GM12878 (cell line): ENCODE measurements at places on chromosomes 2 and 18.

- DNase-seq, result no peak
Measured at GRCh38 chr2:71358931-71359671, 27.5 kb downstream of the ZNF638 start.

DNA sequence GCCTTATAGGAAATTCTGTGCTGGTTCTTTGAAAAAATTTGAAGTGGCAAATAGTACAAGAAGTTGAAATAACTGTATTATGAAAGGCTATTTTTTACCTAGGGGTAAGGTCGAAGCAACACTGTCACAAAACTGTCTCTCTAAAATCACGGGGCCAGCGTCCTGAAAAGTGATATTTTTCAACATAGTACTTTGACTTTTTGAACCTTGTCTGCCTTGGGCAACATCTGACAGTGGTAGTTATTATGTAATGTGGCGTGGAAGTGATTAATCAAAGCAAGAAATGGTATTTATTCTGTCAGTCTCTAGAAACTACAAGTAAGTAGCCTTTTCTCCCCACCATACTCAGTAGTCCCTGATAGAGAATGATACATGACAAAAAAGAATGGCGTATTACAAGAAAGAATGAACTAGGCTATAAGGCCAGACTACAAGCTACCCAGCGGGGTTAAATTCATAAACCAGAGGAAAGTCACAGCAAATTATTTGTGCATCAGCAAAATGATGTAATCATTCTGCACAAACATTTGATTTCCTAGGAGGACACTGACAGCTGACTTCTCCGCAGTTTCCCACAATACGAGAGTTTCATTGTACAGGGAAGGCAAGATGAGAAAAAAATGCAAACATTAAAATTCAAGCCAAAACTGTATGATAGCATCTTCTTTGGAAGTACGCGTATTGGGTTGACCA is 9.8 kb downstream of the GEN1 start:
- DNase-seq, result no peak

DNA sequence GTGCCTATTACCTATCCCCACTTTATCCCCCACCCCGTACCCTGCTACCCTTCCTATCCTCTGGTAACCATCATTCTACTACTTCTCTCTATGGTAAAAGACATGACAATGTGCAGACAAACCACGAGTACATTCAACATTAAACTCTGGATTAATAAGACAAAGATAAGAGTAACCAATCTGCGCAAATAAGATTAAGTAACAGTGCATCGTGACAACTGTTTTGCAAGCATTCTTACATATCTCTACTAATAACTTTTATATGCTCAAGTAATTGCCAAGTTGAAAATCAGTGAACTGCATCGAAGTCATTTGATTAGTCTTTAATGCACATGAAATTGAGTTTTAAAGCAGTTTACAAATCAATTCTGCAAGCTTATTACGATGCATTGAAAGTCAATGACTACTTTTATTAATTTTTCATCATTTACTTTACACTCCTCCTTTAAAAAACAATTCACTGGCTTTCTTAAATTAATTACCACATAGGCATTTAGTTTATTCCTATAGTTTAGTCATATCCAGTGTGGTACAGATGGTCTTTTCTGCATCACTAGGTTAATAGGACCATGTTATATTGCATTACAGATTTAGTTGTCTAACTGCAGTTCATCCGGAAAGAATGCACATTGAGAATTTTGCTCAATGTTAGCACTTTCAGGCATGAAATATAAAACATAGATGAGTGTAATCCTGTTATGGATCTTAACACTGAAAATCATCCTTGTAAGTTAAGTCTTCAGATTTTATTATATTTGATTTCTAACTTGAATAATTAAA is 178.1 kb downstream of the GCA start:
- DNase-seq, result no peak

DNA sequence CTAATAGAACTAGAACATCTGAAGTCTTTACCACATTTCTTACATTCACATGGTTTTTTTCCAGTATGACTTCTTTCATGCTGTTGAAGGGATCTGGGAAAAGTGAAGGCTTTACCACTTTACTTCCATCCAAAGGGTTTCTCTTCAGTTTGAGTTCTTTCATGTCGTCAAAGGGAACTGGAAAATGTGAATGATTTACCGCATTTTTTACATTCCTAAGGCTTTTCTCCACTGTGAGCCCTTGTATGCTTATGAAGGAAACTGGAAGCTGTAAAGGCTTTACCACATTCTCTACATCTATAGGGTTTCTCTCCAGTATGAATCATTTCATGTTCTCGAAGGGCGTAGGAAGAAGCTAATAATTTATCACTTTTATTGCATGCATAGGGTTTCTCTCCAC is 46.7 kb downstream of the NBEAL1 start:
- DNase-seq, result no peak

DNA sequence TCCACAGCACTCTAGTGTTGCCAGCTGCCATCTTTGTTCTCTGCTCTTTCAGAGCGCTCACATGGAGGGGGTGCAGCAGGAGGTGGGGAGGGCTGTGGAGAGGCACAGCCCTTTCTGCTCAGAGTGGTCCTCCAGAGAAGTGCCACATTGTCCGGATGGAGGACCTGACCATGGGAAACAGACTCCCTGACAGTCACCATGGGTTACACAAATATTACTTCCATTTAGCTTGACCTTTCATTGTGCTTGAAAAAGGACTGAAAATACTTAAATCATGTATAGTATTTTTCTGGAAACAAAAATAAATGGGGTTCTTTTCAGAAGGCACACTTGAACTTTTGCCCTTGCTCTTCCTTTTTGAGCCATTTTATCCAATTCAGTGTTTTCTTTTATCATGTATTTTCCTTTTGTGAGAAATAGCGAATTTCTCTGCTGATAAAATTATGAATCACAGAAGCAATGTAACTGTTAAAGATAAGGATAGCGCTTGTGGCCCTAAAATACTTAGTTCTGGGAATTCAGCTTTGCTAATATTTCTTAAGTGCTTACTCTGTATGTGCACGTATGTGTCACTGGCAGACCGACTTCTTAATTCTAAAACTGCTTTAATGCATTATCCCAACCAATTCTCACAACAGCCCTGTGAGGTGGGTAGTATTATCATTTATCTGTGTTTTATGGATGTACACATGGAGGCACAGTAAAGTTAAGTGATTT is 34.2 kb downstream of the SPATS2L start:
- no peak for DNase-seq
